ENCODE measurements at places on chromosomes 12 and 14.

GRCh38 chr12:95918194-95918993 is 24.0 kb downstream of the CCDC38 start:
- peak; percentile 66 for DNase-seq

GRCh38 chr12:5464096-5464495 is 32.2 kb downstream of the NTF3 start:
- no peak for DNase-seq

DNA sequence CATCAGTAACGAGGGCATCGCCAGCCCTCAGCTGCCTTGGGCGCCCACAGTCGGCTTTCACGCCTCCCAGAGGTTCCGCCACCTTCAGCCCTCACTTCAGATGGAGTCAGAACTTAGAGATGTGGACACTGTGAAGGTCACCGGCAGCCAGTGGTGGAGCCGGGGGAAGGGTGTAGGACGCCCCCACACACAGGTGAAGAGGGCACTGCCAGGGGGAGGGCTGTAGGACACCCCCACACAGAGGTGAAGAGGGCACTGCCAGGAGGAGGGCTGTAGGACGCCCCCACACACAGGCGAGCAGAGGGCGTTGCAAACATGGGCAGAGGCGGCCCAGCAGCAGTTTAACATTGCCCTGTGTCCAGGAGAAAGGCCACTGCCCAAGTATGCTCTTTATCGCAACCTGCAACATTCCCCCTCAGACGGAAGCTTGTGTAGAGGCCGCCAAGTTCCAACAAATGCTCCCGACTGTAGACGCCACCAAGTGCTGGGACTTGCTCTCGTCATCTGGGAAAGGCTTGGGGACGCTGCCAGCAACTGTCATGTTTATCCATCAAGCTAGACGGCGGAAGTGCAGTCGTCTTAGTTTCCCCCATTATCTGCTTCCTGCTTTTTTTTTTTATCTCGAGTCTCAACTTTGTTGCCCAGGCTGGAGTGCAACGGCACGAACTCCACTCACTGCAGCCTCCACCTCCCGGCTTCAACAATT is 4.9 kb upstream of the ANKLE2 start:
- no peak for DNase-seq

DNA sequence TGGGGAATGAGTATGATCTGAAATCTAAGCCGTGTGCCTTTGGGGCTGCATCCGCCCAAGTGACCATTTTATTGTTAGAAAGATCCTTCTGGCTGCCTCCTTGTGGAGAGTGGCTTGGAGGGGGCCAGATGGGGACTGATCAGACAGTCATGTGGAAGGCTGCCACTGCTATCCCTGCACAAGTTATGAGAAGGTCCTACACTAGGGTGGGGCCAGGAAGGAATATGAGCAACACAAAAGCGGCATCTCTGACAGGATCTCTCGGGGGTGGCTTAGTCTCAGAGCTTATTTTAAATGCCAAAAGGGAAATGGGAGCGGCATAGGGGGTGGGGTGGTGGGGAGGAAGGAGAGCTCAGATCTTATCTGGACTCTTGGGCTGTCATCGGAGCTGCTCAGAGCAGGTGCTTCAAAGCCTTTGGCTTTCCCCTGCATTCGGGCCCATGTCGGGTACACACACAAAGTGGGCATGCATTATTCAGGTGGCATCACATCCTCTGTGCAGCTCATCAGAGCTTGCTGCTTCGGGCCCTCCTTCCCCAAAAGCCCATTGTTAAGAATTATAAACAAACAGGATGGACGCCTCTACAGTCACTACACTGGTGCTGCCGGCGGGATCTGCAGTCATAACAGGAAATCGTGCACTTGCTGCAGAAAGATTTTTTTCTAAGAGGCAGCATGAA is 805.4 kb downstream of the VRK1 start:
- DNase-seq: no peak

- no peak for DNase-seq
These were observed 15.3 kb upstream of the SPSB2 start for GRCh38 chr12:6888360-6888759.

DNA sequence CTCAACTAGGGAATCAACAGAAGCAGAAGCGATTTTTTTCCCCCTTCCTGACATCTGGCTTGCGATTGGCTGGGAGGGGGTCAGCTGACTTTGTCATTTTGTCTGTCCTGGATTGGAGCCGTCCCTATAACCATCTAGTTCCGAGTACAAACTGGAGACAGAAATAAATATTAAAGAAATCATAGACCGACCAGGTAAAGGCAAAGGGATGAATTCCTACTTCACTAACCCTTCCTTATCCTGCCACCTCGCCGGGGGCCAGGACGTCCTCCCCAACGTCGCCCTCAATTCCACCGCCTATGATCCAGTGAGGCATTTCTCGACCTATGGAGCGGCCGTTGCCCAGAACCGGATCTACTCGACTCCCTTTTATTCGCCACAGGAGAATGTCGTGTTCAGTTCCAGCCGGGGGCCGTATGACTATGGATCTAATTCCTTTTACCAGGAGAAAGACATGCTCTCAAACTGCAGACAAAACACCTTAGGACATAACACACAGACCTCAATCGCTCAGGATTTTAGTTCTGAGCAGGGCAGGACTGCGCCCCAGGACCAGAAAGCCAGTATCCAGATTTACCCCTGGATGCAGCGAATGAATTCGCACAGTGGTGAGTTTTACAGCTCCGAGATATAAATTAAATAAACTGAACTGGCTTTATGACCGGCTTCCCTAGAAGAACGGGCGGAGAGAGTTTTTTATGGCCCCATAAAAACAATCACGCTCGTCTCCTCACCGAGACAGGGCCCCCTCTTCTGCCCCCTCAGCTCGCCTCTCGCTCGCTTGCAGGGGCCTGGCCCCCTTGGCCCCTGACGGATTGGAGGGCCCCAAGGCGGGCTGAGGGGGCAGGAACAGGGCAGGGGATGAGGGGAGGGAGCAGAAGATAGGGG is at the start of gene HOXC6:
TSS of gene HOXC6 (plus strand) at position 127 of the 888 bp plus-strand sequence. CDS start at position 209, 82 bp downstream.
- no peak for DNase-seq

DNA sequence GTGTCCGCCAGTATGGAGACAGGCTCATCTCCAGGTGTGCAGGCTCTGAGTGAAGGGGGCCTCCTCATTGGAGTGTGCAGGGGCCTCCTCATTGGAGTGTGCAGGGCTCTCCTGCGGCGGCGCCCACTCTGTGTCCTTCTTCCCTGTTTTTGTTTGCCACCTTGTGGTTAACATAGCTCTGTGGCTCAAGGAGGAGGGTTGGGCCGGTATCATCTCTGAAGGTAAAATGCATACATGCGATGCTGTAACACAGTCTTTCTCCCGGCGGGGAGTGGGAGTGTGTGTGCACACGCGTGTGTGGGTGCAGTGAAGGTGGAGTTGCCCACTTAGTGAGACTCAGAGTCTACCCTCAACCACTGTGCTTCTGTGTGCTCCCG is 429.4 kb downstream of the ZFP36L1 start:
- DNase-seq: no peak

- DNase-seq: no peak
These were observed 403 bp upstream of the PNP start for GRCh38 chr14:20468764-20469241.

GRCh38 chr12:7499636-7500035 is 3.9 kb downstream of the CD163 start:
- no peak for DNase-seq

- DNase-seq: no peak
These were observed 218.1 kb downstream of the RMST start for GRCh38 chr12:97680751-97681150.

DNA sequence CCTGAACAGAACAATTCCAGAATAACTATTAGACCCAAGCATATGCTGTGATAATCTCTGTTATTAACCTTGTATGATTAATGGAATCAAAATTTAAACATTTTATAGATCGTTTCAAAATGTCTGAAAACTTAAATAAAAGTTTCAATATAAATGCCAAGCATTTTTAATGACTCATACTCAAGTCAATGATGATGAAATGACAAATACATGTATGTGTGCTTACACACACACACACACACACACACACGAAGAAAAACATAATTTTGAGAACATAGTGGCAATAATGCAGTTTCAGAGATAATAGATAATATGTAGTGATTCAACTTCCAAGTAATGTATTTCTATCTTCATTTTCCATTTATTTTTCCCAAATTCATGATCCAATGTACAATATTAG is 384.9 kb upstream of the FOXG1 start:
- no peak for DNase-seq

DNA sequence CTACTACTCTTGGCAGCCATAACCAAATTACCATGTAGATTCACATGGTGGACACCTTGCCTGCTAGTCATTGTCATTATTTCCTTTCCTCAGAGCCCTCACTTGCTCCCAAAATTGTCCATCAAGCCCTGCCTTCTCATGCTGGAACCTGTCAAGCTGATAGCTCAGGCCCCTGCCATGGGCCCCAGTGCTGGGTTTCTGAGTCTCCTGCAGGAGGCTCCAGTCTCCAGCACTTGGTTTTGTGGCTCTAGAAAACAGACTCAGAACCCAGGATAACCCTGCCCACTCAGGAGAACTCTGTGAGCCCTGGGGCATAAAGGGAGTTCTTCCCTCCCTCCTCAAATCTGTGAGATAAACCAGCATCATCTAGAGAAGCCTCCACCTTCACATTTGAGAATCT is 10.8 kb downstream of the KRT71 start:
- DNase-seq: no peak

- DNase-seq: no peak
These were observed 299.0 kb upstream of the DDHD1 start for GRCh38 chr14:53452005-53452673.

GRCh38 chr14:24843494-24843893 is 206.5 kb downstream of the STXBP6 start:
- no peak for DNase-seq

DNA sequence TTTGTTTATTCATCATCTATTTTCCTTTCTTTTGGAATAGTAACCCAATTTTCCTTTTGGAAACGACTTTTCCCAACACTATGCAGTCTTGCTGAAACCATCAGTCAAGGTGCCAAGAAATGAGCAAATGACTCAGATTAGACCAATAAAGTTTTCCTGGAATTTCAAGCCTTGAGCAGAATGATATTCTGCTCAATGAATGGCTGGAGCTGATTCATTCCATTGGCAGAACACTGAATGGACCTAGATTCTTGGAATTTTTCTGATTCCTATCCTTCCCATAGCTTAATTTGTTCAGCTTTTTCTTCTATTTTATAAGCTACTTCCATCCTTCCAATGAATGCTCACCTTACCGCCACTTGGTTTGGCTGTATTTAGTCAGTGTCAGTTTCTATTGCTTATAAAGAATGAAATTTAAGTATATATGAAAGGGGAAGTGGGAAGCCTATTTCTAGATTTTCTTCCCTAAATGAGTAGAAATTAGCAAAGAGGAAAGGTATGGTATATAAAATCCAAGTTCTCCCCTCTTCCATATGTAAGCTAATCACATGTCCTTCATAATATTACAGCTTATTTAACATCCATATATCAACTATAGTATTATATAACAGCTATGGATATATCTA is 89.0 kb downstream of the C14orf39 start:
- no peak for DNase-seq

- no peak for DNase-seq
These were observed 472.9 kb downstream of the NOVA1 start for GRCh38 chr14:26124896-26125438.

DNA sequence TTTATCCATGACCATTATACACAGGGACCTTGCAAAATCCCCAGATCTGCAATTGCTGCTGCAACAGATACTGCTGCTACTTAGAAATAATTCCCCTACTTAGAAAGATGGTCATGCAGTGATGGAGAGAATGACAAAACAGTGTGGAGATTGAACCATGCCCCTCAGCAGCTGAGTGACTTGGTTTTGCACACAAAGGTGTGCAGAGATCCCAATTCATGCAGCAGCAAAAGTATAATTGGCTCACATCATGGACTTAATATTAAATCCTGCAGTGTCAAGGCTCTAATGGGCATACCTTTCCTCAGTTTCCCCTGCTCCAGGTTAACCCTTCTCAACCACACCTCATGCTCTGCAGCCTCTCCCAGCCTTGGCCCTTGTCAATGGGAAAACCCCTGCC is 3.0 kb upstream of the KRT78 start:
- no peak for DNase-seq

- peak; percentile 13 for DNase-seq
These were observed at the start of gene CCDC198 for GRCh38 chr14:57493467-57494181. Gene CCDC198 (minus strand): TSS chr14:57493857. CDS start chr14:57493715, 142 bp downstream.

DNA sequence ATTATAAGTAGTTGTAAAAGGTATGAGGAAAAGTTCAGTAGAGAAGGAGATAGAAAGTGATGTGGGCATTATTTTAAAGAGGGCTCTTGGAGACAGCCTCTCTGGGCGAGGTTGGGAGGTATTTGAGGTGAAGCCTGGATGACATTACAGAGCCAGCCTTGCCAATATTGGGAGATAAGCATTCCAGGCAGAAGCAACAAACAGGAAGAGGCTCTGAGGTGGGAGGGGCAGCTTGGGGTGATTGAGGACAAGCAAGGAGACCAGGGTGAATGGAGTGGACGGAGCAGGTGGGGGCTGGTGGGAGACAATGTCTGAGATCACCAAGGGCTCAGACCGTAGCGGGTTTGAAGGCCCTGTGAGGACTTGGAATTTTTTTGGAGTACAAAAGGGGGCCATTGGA is 87.3 kb downstream of the DYRK2 start:
- no peak for DNase-seq
